CD4-positive, alpha-beta T cell treated with Interleukin-10 for 1 hour (primary cell): ENCODE measurements at places on chromosomes 1 and 21.

DNA sequence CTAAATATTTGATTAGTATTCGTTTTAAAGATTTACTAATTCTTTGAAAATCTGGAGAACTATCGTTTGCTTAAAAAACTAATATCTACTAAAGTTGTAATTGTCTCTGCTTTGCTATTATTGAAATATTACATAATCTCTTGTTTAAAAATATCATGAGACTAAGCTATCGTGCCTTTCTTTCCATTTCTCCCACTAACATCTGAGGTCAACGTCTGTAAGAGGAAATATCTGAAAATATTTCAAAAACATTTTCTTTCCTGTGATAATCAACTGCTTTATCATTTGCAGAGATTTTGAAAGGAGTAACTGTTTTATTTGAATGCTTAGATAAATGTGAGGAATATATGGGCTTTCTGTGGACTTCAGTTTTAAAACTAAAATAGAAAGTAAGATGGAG is 694.1 kb downstream of the USP25 start:
- DNase-seq: no peak

GRCh38 chr1:6695868-6696267 is 5.7 kb downstream of the DNAJC11 start:
- DNase-seq: no peak

GRCh38 chr1:161981735-161982506 is 41.7 kb downstream of the OLFML2B start:
- DNase-seq: no peak

GRCh38 chr1:45551684-45552083 is 1.1 kb downstream of the AKR1A1 start:
- no peak for DNase-seq

- DNase-seq: no peak
Measured at GRCh38 chr1:226778657-226779058, 39.6 kb upstream of the ITPKB start.

DNA sequence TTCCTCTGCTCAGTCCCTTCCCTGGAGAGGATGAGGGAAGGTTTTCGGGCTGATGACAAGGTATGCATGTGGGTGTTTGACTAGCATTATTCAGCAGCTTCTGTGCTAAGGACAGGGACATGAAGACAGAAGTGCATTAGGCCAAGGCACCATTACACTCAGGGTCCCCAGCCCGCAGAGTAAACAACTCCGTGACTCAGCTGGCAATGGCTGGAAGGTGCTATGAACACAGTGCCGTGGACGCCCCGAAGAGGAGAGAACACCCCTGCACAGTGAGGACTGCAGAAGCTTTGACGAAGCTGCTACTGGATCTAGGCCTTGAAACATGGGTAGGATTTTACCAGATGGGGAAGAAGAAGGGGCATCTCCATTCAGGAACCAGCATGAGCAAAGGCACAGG is 13.7 kb upstream of the EPS8L3 start:
- DNase-seq: no peak
